ENCODE measurements at places on chromosomes 5 and 9.
A peak's percentile ranks its signal among the peaks of the same experiment; 100 is the strongest.

- no peak for DNase-seq
These were observed 33.6 kb upstream of the COL5A1 start for GRCh38 chr9:134607971-134608370.

GRCh38 chr5:156043351-156043750 is 283.6 kb upstream of the SGCD start:
- DNase-seq: peak; percentile 7

DNA sequence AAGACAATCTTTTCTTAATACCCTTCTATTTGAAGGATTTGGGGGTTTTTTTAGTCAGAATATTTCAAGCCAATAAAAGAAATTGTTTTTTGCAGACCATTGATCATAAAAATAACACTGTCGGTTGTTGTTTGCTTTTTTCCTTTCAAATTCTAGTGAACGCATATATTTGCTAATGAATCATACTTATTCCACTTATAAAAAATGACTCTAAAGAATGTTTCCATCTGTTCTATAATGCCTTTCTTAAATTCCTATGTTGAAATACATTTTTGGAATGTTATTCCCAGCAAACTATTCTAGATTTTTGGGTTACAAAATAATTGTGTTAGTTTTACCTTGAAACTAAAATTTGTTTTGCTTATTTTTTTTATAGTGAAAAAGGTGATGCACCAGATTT is 32.2 kb downstream of the CWC27 start:
- no peak for DNase-seq

DNA sequence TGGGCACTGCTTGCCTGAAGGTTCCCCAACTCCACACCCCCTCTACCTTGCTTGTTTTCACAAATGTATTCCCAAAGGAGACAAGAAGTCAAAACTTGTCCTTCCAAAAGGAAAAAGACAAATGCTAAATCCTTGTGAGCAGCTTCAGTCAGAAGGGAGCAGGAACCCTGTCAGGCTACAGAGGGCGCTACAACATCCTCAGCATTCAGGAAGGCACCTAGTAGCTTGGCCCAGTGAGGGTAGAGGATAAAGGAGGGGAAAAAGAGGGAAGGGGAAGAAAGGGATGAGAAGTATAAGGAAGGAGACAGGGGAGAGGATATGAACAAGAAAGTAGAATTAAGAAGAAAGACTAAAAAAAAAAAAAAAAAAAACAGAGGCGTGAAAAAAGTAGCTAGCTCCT is 97.5 kb downstream of the MLLT3 start:
- no peak for DNase-seq

DNA sequence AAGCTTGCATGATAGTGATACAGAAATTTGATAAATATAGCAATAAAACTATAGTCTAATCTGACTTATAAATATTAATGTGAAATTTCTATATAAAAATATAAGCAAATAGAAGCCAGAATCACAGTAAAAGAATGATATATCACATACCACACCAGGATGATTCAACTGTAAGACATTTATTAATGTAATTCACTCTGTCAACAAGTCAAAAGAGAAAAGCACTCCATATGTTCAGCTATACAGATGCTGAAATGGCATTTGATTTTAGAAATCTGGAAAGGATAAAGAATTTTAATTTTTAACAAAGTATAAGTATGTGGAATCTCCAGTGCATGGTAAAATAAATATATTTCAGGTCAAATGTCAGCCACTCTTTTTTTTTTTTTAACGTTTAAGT is 372.4 kb downstream of the KCNN2 start:
- no peak for DNase-seq

GRCh38 chr9:77957652-77958051 is 74.0 kb downstream of the GNAQ start:
- DNase-seq: no peak
